Esophagus mucosa (tissue), 1 donor: ENCODE measurements at places on chromosomes 6 and 20. TPM values are rescaled to one million over a fixed set of nuclear protein-coding genes. Genes with fewer than 3 reads are reported as not detected.

DNA sequence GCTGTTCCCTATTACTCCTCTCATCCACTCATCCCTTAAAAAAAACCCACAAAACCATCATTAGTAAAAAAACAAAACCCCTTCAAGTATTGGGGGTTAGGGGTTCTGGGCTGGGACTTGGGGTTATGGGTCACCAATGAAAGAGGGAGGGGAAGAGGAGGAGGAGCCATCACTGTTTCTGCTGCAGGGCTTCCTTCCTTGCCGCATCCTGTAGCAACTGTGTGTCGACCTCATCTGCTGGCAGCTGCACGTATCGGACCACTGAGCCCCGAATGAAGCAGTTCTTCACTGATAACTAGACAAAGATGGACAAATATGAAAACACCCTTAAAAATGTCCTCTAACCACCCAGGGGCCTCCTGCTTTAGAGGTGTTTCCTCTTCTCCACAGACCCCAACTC is 2.0 kb upstream of the VARS1 start:
- no peak for ATAC-seq

DNA sequence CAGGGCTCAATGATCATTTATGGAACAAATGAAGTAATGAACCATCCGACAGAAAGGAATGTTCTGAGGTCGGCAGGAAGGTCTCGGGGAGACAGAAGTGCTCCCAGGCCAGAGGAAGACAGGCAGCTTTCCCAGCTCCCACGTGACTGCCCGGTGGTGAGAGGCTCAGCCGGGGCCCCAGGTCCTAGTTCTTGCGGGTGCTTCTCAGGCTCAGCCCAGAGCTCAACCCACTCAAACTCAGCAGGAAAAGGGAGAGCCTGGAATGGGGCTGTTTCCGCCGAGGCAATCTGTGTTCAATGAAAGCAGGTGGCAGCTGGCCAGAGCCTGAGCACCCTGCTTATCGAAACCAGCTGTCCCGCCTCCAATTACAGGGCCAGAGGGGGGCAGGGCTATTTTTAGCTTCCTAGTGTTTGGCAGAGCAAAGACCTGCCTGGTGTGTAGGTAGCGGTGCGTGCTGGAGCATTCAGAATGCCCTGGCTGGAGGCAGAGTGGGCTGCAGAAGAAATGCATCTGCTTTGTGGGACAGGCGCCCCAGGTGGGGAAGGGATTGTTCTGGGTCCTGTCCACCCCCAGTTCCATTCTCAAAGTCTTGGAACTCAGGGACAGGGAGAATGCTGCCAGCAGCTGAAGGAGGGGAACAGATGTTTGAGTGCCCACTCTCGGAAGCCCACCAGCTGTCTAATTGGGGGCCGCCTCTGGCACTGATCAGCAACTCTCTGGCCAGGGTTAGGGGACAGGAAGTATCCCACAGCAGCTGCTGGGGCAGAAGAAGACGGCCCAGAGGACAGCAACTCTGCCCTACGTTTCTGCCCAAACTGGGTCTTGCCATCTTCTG is 145.1 kb downstream of the PREX1 start:
- peak; percentile 40 for ATAC-seq

DNA sequence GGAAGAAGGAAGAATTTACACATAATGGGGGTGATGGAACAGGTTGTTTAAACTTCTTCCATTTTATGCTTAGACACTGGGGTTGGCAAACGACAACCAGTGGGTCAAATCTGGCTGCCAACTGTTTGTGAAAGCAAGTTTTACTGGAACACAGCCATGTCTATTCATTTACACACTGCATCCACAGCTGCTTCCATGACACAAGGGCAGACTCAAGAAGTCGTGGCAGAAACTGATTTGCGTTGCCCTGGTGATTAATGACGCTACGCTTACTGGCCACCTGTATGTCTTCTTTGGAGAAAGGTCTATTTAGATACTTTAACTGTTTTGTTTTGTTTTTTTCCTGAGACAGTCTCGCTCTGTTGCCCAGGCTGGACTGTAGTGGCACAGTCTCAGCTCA is 19.0 kb downstream of the CTCFL start:
- no peak for ATAC-seq

DNA sequence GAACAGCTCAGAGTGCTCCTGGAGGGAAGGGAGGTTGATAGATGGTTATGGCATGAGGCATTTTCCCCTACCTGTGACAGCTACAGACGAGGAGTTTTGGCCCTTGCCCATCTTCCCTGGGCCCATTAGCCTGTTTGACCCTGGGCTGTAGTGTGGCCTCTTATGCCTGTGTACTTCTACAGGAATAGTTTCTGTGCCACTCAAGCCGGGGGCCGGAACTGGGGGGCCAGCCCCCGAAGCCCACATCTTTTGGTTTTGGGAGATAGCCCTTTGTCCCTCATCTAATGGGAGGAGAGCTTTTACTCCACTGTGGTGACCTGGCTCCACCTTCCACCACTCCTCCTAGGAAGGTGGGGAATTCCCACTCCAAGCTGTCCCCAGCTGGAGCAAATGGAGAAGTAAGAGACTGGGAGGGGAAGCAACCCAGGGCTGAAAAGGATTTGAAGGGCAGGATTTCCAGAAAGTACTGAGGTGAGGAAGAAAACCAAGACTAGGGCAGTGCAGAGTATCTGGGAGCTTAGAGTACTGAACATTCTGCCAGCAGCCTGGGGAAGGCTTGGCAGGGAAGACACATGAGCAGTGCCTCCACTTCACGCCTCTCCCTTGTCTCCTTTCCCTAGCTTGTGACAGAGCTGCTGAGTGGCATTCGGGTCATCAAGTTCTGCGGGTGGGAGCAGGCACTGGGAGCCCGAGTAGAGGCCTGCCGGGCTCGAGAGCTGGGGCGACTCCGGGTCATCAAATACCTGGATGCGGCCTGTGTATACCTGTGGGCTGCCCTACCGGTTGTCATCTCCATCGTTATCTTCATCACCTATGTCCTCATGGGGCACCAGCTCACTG is 6.9 kb downstream of the ABCC10 start:
- ATAC-seq: no peak

The LHFPL5 gene
- not detected for total RNA-seq

The OR2H2 gene
- not detected for total RNA-seq

The EYS gene
- total RNA-seq: not detected

The NRSN2 gene
- 7.1 TPM for total RNA-seq

GRCh38 chr6:134249759-134250602 is 67.9 kb downstream of the SGK1 start:
- ATAC-seq: no peak

DNA sequence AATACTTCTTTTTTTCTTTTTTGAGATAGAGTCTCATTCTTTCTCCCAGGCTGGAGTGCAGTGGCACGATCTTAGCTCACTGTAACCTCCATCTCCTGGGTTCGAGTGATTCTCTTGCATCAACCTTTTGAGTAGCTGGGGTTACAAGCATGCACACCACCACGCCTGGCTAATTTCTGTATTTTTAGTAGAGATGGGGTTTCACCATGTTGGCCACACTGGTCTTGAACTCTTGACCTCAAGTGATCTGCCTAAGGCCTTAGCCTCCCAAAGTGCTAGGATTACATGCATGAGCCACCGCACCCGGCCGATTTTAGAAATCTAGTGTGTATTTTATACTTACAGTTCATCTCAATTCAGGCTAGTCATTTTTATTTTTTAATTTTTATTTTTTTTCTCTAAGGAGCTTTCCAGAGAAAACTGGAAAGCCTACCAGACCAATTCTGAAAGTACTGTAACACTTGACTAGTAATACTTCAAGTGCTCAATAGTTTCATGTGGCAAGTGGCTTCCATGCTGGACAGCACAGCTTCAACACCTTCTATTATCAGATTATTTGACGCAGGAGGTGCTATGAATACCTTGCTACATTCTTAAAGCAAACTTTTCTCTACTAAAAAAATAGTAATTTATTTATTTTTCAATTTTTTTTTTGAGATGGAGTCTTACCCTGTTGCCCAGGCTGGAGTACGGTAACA is 25.0 kb downstream of the POLR1C start:
- no peak for ATAC-seq

DNA sequence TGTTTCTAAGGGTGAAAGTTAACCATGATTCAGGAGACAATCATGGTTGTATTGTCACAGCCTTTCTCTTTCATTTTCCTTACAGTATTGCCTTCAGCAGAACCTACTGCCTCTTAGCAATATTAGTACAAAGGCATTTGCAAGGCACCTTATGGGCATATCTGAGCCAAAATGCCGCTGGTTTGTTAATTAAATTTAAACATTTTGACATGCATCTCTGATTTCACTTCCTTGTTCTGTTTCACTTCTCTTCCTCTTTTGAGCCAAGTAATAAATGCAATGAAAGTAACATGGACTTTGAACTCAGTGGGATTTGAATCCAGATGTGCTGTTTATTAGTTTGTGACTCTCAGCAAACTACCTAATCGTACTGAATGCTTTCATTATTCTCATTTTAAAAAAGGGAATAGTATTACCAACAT is 467.4 kb upstream of the CITED2 start:
- peak; percentile 38 for ATAC-seq

DNA sequence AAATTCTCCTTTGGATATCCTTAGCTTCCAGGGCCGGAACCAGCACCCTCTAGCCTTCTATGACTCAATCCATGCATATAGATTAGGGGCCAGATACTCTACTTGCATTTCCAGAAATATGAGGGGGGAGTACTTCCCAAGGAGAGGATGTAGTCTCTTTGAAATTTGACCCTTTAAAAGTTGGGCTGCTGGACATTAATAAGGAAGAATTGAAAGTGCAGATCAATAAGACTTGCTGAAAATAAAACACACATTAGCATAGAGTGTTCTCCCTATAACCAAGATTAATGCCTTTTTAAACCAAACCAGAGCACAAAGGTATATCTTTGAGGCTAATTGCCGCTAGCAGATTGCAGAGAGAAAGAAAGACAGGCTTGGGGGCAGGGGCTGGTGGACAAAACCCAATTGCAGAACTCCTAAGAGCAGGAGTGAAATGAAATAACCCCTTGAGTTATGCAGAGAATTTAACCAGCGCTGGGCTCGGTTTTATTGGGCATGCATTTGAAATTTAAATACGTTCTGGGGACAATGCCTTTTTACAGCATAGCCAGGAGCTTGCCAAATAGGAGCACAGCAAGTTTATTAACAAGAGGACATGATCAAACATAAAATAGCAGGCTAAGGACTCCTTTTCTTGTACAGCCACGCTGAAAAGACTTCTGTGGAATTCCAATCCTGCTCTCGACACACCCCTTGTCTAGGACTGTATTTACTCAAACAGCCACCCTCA is 108.2 kb upstream of the SALL4 start:
- peak; percentile 48 for ATAC-seq

GRCh38 chr20:40775561-40776146 is 86.6 kb upstream of the MAFB start:
- ATAC-seq: no peak

The PTPRK gene
- total RNA-seq: 13.0 TPM

The KHDRBS2 gene
- total RNA-seq: 0.12 TPM

The MEP1A gene
- total RNA-seq: not detected

The FAM184A gene
- 0.76 TPM for total RNA-seq

DNA sequence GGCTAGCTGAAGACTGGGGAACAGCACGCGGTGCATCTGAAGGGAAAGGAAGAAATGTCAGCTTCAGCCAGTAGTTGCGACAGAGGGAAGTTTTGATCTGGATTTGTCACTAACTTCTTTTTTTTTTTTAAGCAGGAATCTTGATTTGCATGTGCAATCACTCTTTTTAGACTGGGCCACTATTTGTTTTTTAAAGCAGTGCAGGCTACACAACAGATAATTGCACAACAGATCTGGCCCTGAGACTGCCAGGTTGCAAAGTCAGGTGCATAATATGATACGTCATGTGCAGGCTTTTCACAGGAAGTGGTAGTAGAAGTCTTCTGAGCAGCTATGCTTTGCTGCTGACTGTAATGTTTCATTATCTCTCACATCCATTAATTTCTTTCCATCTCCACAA is 13.5 kb downstream of the PFDN4 start:
- ATAC-seq: peak; percentile 46

The ADGRB3 gene
- 0.20 TPM for total RNA-seq
